ENCODE measurements at places on chromosomes 3 and 15.

DNA sequence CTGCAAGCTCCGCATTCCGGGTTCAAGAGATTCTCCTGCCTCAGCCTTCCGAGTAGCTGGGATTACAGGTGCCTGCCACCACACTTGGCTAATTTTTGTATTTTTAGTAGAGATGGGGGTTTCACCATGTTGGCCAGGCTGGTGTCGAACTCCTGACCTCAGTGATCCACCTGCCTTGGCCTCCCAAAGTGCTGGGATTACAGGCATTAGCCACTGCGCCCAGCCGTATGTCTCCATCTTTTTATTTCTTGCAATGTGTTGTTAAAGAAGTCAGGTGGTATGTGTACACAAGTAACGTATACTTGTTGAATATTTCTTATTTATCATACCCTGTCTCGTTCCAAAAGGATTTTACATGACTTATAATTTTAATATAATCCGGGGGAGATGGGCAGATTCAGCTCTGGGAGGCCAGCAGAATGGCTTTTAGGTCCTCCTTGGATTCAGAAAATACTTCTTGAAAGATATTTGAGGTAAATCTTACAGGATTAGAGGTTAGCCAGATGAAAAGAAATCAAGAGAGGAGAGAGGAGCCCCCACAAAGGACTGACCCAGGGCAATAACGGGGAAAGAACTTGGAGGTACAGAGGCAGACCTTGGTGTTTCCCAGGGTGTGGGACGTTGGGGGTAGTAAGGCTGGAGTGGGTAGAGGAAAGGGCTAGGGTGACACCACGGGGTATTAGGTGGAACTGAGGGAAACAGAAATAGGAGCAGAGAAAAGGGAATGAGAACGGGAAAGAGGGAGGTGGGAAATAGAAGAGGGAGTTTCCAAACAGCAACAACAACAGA lies 27.2 kb upstream of the MUC20 start:
- no peak for DNase-seq

- no peak for DNase-seq
Observed at GRCh38 chr3:179026636-179027035, 45.0 kb downstream of the ZMAT3 start.

GRCh38 chr3:134186391-134186790 lies 64.3 kb downstream of the RYK start:
- DNase-seq, result no peak

DNA sequence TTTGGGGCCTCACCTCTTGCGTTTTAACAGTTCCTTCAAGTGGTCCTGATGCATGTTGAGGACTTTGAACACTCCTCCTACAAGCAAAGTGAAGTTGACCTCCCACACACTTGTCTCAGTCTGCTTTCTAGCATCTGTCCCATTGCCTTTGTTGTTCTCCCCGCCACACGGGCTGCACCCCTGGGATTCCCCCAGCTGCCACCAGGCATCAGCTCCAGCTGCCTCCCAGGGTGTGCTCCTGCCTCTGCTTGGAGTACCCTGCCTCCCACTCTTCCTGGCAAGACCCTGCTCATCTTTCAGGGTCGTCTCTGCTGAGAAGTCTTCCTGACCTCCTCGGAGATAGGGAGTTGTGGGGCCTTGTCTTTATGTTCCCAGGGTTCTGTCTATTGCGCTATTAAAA lies 52.2 kb downstream of the IGF1R start:
- DNase-seq, result no peak

- DNase-seq, result no peak
Observed at GRCh38 chr15:93900476-93901400, 330.6 kb upstream of the MCTP2 start.

GRCh38 chr3:172710664-172711453 lies at the start of gene NCEH1:
NCEH1 (minus strand) TSS chr3:172711067; CDS start chr3:172710984, 83 bp downstream.
- peak; percentile 61 for DNase-seq

- DNase-seq, result peak; percentile 29
Observed at GRCh38 chr15:48285329-48286214, 45.7 kb upstream of the DUT start.

DNA sequence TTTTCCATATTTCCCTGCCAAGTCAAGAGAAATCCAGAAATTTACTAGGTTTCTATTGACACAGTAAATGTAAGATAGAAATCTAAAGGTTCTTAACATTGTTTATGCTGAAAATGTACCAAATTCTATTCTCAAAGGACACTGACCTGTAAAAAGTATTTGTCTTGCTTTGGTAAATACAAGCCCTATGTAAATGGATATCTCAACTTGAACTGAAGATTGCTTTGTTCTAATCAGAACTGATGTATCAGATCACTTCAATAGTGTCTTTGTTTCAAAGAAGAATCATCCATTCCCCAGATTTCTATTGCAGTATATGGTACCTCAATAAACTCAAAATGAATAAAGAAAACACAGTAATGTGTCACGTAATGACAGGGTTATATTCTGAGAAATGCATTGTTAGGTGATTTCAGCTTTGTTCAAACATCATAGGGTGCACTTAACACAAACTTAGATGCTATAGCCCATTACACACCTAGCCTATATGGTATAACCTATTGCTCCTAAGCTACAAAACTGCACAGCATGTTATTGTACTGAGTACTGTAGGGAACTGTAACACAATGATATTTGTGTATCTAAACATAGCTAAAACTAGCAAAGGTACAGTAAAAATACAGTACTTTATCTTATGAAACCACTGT lies 143.5 kb upstream of the NECTIN3 start:
- no peak for DNase-seq

DNA sequence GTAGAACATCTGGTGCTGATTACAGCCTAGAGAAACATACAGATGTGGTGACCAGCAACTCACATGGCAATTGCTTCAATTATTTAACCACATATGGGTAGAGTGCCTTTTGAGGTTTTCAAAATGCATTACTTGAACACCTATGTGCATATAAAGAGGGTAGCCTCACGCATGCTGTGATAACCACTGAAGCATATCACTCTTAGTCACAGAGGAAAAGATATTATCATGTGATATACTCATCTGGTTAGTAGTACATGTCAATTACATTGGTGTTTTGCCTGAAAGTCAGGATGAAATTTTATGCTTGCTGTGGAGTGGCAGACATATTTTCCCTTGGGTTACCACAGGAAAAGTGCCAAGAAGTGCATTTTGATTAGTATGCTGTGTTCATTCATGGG lies 459.3 kb upstream of the AGTR1 start:
- DNase-seq, result no peak

GRCh38 chr3:151478335-151478697 lies 17.5 kb upstream of the IGSF10 start:
- DNase-seq, result no peak

DNA sequence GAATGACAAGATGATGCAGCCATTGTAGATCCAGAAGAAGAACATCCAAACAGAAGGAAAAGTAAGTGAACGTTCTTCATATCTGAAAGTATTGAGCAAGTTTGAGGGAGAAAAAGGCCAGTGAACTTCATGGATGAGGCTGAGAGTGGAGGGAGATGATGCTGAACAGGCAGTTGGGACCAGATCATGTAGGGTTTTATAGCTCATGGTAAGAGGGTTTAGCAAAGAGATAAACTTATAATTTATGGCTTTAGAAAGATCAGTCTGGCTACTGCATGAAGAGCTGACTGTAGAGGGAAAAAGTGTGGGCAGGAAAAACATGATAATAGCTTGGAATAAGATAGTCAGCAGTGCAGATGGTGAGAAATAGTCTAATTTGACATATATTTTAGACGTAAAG lies 192.6 kb upstream of the LPP start:
- no peak for DNase-seq

- DNase-seq, result no peak
Observed at GRCh38 chr3:38017445-38018295, 11.8 kb downstream of the PLCD1 start.

GRCh38 chr3:188197388-188197847 lies 43.5 kb downstream of the LPP start:
- DNase-seq, result no peak

DNA sequence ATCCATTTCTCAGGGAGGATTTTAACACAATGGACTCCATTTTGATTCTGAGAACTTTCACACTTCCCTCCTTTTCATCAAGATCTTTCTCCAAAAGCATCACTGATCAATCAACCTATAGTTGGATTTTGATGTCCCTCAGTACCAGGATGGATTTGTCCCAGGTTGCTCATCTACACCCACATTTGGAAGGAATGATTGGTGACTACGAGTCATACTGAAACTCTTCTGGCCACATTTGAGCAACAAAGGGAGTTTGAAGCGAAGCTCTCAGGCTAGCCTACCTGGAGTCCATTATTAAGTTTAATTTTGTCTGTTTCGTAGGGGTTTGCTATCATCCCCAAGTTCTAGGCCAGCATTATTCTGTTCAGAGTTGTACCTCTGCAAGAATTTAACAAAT lies 31.3 kb upstream of the ATP8B4 start:
- no peak for DNase-seq

DNA sequence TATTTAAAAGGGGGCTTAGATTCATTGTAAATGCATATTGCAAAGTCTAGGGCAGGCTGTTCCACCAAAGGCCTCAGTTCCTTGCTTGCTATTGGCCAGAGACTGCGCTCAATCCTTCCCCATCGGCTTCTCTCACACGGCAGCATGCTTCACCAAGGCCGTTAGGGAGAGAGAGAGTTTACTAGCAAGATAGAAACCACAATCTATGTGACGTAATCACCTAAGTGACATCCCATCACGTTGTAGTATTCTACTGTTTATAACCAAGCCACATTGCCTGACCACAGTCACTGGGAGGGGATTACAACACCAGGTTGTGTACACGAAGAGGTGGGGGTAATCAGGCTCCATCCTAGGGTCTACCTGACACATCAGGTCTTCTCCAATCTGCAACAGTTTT lies 16.0 kb upstream of the NPAP1 start:
- no peak for DNase-seq

Measured in stimulated activated CD4-positive, alpha-beta T cell treated with anti-CD3 and anti-CD28 coated beads, TNF-alpha, amount 100 ng/mL, for 48 hours (primary cell).